NCI-H774 (cell line): ENCODE measurements at places on chromosomes 7 and 10.

GRCh38 chr10:8136736-8137135, 82.2 kb downstream of the GATA3 start:
- no peak for DNase-seq

DNA sequence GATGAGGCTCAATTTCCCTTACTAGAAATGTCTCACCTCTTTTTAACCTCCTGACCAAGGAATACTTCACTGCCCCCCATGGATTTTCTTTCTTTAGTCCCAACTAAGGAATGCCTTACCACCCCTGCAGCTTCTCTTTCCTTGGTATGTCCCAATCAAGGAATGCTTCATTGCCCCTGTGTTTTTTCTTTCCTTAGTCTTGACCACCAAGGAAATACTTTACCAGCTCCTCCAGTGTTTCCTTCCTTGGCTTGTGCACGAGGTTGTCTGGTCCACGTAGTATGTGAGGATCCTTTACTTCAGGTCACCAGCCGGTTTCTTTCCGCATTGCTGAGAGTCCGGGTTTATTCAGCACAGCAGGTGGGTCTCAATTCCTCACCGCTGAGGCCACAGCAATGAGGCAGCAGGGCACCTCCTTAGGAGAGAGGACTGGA, 59.3 kb downstream of the CYP2C9 start:
- DNase-seq: no peak

DNA sequence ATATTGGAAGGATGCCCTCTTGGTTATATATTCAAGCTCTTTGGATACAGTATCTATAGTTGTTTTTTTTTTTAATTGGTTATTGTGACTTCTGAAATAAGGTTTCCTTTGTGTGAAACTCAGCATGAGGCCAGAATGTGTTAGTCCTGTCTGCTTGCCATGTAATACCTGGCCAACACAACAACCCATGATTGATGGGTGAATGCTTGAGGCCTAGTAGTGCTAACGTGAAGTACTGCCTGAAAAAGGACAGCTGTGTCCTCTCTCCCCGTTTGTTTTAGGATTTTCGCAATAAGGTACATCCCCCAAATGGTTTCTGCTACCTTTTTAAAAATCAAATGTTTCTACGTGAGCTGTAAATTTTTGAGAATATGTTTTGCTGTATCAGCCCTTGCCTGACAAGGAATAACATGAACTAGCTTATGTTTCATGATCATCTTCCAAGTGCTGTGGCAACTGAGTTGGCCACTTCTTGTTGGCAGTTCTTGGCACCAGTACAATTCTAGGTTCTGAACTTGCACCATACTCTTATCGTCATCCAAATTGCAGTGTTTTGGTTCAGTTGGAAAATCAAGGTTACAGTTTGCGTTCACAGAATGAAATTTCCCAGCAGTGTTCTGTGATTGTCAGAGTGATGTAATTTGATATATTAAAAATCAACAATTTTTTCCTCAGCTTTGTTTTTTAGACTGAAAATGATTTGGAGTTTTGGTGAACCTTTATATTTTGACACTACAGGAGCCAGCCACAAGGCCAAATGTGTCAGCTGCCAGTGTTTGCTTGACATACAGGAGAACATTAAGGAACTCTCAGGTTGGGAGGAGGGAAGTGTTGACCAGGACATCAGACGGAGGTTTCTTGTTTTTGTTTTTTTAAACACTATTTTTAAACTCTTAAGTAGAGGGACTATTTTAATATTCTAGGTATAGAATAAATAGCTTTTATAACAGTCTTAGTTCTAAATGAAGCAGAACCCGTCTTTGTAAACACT, 13.5 kb upstream of the ASCC1 start:
- DNase-seq: peak; percentile 87

GRCh38 chr10:14564268-14564744, 210.4 kb downstream of the FAM107B start:
- no peak for DNase-seq

DNA sequence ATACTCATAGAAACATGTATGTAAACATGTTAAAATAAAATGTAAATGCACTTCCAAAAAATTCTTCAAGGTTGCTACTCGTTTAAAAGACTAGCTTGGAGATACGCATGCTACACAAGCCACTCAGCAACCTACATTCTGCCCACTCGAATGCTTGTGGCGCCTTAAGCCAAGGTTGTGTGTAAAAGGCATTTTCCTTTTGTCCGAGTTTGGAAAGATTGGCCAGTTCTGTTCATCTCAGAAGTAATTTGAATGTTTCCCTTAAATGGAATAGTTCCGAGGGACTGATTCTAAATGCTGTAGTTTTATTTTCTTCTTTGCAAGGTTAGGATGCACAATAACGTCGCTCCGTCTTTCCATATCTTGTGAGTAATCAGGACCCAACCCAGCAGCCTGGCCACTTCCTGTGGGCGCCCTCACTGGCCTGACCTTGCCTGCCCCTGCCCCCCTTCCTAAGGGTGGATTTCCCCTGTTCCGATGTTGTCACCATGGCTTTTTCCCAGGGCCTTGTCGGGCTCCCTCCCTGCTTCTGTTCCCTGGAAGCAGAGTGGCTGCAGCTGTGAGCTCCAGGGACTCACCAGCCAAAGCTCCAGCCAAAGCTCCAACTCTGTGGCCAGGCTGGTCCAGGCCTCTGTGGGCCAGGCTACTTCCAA, 70.6 kb downstream of the PTPRE start:
- no peak for DNase-seq

DNA sequence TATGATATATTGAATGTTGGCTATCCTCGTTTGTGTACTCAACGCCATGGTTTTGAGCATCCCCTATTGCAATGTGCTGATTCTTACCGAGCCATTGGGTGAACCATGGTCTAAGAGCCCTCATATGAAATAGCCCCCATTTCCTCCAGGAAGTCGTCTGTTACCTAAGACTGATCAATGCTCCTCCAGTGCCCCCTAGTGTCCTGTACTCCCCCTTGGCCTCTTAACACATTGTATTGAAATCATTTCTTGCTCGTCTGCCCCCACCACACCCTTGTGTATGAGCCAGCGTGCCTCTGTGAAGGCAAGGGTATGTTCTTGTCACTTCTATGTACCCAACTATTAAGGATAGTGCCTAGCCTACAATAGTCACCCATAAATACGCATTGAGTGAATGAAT, 11.2 kb upstream of the SLC35B4 start:
- DNase-seq: no peak

GRCh38 chr7:50302486-50303334, 1.8 kb upstream of the IKZF1 start:
- no peak for DNase-seq

GRCh38 chr7:30862995-30863705, 48.5 kb upstream of the AQP1 start:
- DNase-seq: no peak

- no peak for DNase-seq
These were observed 63.3 kb downstream of the ZMIZ1 start for GRCh38 chr10:79131836-79132631.

DNA sequence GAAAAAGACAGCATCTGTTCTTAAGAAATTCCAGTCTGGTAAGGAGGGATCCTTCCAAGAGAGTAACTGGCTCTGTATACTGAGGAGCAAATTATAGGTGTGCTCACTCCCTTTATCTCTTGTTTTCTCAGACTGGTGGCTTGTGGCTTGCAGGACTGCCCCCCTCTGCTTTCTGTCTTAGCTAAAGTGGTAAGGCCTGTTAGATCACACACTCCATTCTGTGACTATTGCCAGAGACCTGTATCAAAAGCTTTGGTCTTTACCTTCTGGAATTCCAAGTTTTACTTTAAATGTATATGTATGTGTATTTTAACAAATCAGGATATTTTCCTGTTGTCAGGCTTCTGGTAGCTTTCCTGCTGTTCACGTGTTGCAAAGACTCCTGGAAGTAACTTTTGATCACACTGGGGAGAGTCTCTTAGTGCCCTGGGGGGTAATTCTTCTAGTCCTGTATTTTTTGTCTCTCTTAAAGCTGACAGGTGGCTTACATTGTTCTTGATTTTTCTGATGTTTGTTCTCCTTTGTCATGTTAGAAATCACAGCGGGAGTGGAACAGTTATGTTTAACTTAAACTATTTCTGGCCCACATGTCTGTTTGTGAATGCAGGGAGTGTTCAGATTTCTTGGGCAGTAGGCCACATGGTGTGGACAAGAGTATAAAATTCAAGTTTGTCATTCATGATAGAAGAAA, 99.0 kb downstream of the PLPP4 start:
- DNase-seq: no peak

DNA sequence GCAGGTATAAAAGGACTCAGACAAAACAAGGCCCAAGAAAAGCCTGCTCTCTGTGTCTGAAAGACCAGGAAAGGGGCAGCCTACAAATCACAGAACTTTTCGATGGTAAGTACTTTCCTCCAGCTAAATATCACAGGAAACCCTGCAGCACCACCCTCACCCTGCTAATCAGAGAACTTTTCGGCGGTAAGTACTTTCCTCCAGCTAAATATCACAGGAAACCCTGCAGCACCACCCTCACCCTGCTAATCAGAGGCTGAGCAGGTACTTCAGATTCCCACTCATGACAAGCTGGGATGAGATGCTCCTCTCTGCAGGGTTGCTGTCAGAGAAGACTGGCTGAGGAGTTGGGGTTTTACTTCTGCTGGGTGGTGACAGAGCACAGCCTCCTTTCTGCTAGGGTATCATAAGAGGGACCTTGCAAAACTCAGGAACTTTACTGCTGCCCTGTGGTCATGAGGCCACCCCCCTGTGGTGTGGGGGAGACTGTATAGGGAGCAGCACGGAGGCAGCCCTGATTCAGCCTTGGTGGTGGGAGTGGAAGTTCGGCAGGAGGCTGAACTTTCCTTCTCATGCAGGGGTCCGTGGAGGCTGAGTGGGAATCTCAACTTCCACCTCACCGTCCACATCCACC, 7.2 kb downstream of the WDR37 start:
- DNase-seq: no peak

GRCh38 chr7:140218656-140219055, 41.9 kb upstream of the KDM7A start:
- no peak for DNase-seq

DNA sequence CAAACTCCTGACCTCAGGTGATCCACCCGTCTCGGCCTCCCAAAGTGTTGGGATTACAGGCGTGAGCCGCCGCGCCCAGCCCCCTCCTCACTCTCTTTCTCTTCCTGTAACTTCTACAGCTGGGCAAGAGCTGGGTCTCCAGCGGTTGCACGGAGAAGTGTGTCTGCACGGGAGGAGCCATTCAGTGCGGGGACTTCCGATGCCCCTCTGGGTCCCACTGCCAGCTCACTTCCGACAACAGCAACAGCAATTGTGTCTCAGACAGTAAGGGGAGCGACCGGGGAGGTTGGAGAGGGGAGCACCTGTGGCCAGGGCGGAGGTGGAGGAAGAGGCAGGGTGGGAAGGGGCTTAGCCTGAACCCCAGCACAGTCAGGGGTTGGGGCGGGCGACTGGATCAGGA, 41.4 kb downstream of the EPHB4 start:
- DNase-seq: no peak

GRCh38 chr7:143360788-143361551, 1.5 kb downstream of the FAM131B start:
- DNase-seq: no peak

GRCh38 chr7:4612939-4613841, 68.9 kb upstream of the FOXK1 start:
- no peak for DNase-seq

- DNase-seq: no peak
These were observed 953.1 kb upstream of the ZNF722 start for GRCh38 chr7:63045575-63045974.

- no peak for DNase-seq
These were observed 2.9 kb downstream of the EIF3B start for GRCh38 chr7:2357571-2357970.

DNA sequence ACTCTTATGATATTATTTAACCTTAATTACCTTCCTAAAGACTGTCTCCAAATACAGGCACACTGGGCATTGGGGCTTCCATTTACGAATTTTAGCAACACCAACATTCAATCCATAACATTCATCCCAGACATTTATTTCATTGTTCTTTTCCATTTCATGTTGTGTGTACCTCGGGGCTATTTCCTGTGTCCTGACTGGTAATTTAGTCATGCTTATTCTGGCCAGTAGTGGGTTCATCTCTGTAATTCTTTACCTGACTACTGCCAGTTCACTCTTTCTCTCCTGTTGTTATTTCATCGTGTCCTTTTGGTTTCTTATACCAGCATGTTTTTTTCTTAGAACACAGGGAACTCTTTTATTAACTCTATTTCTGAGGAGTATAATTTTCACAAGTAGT, 225.7 kb downstream of the PLXDC2 start:
- no peak for DNase-seq
